KG1 (cell line): ENCODE measurements at places on chromosomes 7 and 10.

DNA sequence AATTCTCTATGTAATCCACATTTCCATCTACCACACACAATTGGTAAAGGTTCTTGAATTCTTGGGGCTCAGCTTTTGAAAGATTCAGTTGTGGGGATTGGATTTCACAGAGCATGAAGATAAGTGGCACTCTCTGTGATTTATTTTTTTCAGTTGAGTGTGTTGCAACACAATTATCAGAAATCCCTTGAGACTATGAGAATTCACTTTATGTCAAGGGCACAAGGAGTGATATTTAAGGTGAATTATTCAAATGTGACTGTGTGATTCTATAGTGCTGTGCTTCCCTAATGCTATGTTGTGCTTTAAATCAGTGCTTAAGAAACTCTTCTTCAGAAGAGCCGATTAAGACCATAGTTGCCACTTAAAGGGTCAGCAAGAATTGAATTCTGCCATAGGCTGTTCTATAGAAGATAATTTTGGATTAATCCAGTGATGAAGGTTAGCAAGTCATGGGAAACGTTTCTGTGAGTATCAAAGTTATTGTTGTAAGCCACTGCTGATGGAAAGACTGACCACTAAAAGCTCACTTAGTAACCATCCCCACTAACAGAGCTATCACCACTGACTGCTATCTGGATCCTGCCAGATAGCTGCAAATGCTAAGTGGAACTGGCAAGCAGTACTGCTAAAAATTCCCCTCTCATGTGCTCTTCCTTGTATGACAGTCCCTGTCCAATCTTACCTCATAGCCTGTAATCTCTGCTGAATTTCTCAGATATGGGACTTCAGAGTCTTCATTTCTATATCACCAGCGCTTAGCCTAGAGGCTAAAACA is 134.0 kb upstream of the SEMA3D start:
- no peak for DNase-seq

DNA sequence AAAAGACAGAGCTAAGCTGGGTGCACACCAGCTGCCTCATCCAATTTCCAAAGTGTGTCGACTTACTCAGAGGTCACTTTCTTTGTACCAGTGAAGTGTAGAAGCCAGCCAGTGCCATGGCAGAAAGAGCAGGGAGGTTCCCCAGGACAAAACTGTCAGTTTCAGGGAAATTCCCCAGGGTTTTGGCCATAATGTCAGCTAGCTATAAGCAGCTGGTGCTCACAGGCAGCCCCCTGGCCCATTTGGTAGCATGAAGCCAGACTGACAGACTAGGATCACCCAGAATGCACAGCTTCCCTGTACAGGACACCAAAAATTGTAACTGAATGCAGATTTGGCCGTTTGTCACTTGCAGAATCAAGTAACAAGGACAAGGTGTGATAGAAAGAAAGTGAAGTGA is 28.6 kb downstream of the MRPL32 start:
- no peak for DNase-seq

- no peak for DNase-seq
Measured at GRCh38 chr10:117550076-117550475, 7.5 kb downstream of the EMX2 start.

DNA sequence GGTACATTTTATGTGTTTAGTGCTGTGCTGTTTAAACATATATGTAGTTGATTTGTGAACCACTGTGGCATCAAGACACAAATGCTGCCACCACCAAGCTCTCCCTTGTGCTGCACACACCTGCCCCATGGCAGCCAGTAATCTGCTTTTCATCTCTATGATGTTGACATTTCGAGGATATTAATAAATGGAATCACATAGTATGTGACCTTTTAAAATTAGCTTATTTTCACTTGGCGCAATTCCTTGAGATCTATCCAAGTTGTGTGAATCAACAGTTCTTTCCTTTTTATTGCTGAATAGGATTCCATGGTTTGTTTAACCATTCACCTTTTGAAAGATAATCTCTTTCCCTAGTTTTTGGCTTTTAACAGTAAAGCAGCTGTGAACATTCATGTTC is 73.1 kb downstream of the BMPR1A start:
- DNase-seq: no peak

GRCh38 chr10:110017907-110018306 is 10.1 kb downstream of the ADD3 start:
- no peak for DNase-seq

GRCh38 chr7:143003393-143004051 is 23.4 kb downstream of the OR9A2 start:
- no peak for DNase-seq

DNA sequence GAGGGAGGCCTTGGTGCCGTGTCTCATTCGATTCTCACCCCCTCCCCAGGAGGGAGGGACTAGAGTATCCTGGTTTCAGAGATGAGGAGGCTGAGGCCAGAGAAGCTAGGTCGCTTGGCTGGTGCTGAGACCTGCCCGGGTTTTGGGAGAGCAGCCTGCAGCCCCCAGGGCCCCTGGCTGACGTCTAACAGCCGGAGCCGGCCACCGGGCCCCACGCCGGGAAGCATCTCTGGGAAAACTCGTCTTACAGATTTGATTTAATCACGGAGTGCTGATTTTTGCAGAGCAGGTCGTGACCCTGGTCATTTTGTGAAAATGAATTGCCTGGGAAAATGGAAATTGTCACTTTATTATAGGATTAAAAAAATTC is 97.5 kb downstream of the MICALL2 start:
- DNase-seq: no peak

- DNase-seq: no peak
Measured at GRCh38 chr7:81014266-81014665, 95.4 kb upstream of the SEMA3C start.

DNA sequence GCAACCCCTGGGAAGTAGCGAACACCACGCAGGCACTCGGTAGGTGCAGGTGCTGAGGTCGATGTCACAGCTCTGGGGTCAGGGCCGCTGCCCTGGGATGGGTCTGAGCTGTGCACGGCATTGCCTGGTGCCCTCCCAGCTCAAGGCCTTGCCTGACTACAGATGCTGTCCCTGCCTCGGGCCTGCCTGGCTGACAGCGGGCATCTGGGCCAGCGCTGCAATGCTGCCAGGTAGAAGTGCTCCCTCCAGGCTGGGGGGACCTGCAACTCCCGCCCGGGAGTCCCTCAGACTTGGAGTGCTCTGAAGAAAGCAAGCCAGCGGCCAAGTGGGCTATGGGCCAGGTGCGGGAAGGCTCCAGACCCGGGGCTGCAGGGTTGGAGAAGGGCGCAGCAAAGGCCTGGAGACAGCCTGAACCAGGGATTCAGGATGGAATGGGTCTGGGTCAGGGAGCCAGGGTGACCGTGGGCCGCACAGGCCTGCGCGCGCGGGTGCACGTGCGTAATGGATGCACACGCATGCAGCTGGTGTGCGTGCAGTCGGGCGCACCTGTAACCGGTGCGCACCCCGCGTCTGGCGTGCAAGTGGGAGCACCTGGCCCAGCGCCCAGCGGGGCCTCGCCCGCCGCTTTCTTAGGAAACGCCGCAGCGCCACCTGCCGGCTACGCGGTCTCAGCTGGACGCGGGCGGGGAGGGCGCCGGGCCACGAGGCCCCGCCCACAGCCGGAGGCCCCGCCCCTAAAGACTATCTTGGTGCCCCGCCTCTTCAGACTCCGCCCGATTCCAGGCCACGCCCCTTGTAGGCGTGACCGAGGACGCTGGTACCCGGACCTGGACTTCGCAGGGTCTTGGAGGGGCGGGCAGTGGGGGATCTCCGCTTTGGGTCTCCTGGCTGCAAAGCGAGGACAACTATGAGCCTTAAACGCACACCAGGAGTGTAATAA is 46.7 kb downstream of the MICALL2 start:
- peak; percentile 80 for DNase-seq

- no peak for DNase-seq
Measured at GRCh38 chr10:125448596-125448995, 234.4 kb downstream of the TEX36 start.

DNA sequence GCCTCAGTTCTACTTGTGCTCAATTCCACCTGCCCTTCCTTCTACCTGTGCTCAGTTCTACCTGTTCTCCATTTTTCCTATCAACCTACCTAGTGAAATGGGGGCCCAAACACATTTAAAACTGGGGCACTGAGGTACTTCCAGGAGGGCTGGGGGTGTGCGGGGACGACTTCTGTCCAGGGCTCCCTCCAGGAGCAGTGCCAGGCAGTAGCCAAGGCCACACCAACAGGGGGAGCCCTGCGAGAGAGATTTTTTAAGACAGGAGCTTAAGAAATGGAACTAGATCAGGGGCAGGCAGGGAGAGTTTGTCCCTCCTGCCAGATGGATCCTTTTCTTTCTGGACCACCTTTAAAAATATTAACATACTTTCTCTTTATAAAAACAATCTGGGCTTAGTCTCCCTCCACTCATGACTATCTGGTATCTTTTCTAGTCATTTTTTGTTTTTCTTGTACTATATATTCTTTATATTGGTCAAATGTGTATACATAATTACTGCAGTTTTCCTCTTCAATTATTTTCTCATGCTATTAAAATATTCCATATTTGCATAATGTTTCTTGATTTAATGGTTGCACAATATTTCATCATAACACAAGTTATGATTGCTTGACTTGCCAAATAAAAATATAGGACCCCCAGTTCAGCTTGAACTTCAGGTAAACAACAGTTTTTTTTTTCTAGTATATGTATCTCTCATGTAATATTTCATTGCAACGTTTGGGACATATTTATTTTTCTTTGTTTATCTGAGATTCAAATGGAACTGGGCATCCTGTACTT is 47.3 kb upstream of the INSYN2A start:
- DNase-seq: no peak

- no peak for DNase-seq
Measured at GRCh38 chr10:80945264-80945880, 407.7 kb downstream of the SH2D4B start.

DNA sequence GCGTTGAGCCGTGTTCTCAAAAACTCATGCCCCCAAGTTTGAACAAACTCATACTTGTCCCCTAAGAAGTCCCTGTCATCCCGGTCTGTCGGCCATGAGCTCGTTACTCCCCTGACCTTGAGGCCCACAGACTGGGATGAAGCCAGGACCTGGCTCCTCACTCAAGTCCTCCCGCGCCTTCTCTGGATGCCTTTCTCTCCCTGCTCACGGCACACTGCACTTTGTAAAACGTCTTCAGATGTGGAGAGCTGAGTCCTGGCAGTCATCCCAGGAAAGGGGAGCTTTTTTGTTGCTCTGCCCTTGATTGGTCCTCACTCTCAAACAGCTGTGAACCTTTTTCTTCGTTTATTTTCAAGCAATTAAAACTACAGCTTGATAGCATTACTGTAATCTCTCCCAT is 110.8 kb downstream of the JAZF1 start:
- no peak for DNase-seq

GRCh38 chr7:52209614-52210013 is 825.8 kb upstream of the POM121L12 start:
- no peak for DNase-seq
